ENCODE measurements at places on chromosomes 6 and 20. TPM values are rescaled to one million over a fixed set of nuclear protein-coding genes. Genes with fewer than 3 reads are reported as not detected.

Gene GNMT
- total RNA-seq, result 0.13 TPM

Gene ADGB
- total RNA-seq, result not detected

Gene PRND
- not detected for total RNA-seq

Gene KCNQ5
- total RNA-seq, result 7.8 TPM

Gene STK4
- total RNA-seq, result 29.5 TPM

Gene KCNK5
- total RNA-seq, result 0.03 TPM

Gene KIFC1
- total RNA-seq, result 5.0 TPM

Gene ZBTB46
- 4.3 TPM for total RNA-seq

Gene ADGRG6
- total RNA-seq, result 2.1 TPM

Gene PARD6B
- 0.20 TPM for total RNA-seq

Gene THEMIS
- not detected for total RNA-seq

Gene NMBR
- 0.07 TPM for total RNA-seq

Gene TAAR2
- not detected for total RNA-seq

Gene ADAM33
- total RNA-seq, result 15.3 TPM

Gene ANKRD66
- not detected for total RNA-seq

Gene HLA-DQA1
- total RNA-seq, result not detected

Gene RIPPLY2
- not detected for total RNA-seq

Gene FLRT3
- 0.52 TPM for total RNA-seq

Gene B3GAT2
- not detected for total RNA-seq

Gene SLC2A10
- total RNA-seq, result 61.1 TPM

Gene SPATS1
- total RNA-seq, result not detected

Gene SLC16A10
- total RNA-seq, result not detected

Gene HLA-DPA1
- total RNA-seq, result 0.17 TPM

Gene IRF4
- total RNA-seq, result not detected

Gene TAGAP
- not detected for total RNA-seq

Gene GTF2H4
- total RNA-seq, result 17.1 TPM

Gene RAB44
- total RNA-seq, result 0.03 TPM

Gene SYCP2
- 0.36 TPM for total RNA-seq

Gene SLC26A8
- total RNA-seq, result 0.07 TPM

Gene BCAS1
- not detected for total RNA-seq

Gene TFAP2D
- total RNA-seq, result 0.46 TPM

Gene ULBP1
- 0.17 TPM for total RNA-seq

Gene SULF2
- total RNA-seq, result 8.1 TPM

Gene COL11A2
- total RNA-seq, result 0.13 TPM

Gene PLAGL2
- total RNA-seq, result 3.5 TPM

Gene NFATC2
- 0.30 TPM for total RNA-seq

Gene ACAT2
- 15.5 TPM for total RNA-seq

Gene PBOV1
- not detected for total RNA-seq

Gene HCRTR2
- total RNA-seq, result not detected

Gene PI3
- not detected for total RNA-seq

Gene LRRC1
- total RNA-seq, result 8.8 TPM

Gene UBR2
- 34.8 TPM for total RNA-seq

Gene MTFR2
- 0.33 TPM for total RNA-seq

Gene DDX43
- total RNA-seq, result 2.8 TPM

Gene CST7
- not detected for total RNA-seq

Gene CDS2
- 29.6 TPM for total RNA-seq

Gene ALDH8A1
- total RNA-seq, result 0.72 TPM

Gene SLC17A9
- 25.4 TPM for total RNA-seq

Gene NEDD9
- 20.9 TPM for total RNA-seq

Gene PRL
- total RNA-seq, result not detected

Gene BEND6
- total RNA-seq, result 12.4 TPM

Gene RNF182
- 9.7 TPM for total RNA-seq

Gene SLC22A7
- not detected for total RNA-seq

Gene TP53TG5
- total RNA-seq, result not detected

Gene BMP5
- 0.03 TPM for total RNA-seq

Gene OXT
- total RNA-seq, result not detected

Gene OR2W1
- not detected for total RNA-seq

Gene MAK
- not detected for total RNA-seq
